ENCODE measurements at places on chromosomes 7 and 10. TPM values are rescaled to one million over a fixed set of nuclear protein-coding genes. Genes with fewer than 3 reads are reported as not detected.

NFE2L3 gene
- 34.1 TPM for total RNA-seq

ASAH2 gene
- 0.31 TPM for total RNA-seq

TDRD1 gene
- total RNA-seq, result not detected

AS3MT gene
- not detected for total RNA-seq

HGF gene
- total RNA-seq, result 75.8 TPM

PLEKHS1 gene
- total RNA-seq, result 0.80 TPM

PDE6C gene
- total RNA-seq, result not detected

CALML5 gene
- not detected for total RNA-seq

DENND11 gene
- 7.8 TPM for total RNA-seq

NEUROD6 gene
- not detected for total RNA-seq

ACHE gene
- 0.15 TPM for total RNA-seq

SLC26A4 gene
- 0.19 TPM for total RNA-seq

NEURL1 gene
- total RNA-seq, result 0.10 TPM

GRCh38 chr7:47092336-47092735 lies 489.6 kb downstream of the TNS3 start:
- DNase-seq, result no peak

DNA sequence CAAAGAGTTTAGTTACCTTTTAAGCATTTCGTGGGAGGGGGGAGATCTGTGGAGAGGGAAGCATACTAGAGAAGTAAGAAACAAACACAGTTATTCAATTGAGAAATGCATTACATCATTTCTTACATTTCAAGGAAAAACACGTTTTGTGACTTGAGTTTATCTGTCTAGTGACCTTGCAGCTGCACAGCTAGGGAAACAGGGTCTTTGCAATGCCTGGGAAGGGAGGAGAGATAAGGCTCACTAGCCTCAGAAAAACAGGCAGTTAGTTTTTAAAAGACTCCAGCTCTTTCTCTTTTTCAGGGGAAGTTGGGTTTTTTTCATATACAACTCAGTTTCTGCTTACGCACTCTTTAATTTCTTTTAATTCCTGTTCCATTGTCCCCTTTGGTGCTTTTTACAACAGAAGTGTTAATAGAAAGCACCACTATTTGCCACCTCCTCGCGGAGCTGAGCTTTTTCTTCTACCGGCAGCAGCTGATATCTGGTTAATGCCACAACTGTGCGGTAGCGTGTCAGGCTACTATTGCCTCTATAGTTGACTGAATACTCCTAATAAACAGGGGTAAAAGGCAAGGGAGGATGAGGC lies 5.6 kb downstream of the CYP3A43 start:
- no peak for DNase-seq

DNA sequence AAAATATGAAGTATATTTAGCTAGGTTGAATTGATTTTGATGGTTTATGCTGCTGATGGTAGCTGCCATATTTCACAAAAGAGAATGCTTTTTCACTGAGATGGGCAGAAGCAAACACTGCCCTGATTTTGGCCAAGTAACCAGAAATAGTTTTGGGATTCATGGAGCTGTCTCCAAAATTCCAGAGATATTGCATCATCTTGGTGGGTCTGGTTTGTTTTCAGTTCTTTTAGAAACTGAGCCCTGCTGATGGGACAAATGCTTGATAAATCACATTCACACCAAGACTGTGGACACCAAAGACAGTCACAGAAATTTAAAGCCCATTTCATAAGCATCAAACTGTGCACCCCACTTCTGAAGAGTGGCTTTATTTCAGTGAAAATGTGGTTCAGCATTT lies 140.5 kb downstream of the BICC1 start:
- DNase-seq, result no peak

GRCh38 chr10:73991884-73992245 lies 6.1 kb upstream of the VCL start:
- no peak for DNase-seq

DNA sequence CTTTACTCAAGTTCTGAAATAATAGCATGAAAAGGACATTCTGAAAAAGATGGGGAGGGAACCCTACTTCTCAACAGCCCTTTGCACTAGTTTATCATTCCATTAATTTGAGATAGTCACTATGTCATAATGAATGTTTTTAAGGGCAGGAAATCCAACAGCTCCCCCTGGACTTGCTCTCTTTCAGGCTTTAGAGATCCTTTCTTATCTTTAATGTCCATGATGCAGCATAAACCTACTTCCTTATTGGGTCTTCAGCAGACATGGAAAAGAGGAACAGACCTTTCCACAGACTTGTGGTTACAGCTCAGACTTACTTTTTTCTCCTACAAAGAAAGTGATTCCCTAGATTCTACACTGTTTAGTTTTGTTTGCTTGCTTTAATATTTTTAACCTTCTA lies 87.3 kb downstream of the IDE start:
- no peak for DNase-seq

DNA sequence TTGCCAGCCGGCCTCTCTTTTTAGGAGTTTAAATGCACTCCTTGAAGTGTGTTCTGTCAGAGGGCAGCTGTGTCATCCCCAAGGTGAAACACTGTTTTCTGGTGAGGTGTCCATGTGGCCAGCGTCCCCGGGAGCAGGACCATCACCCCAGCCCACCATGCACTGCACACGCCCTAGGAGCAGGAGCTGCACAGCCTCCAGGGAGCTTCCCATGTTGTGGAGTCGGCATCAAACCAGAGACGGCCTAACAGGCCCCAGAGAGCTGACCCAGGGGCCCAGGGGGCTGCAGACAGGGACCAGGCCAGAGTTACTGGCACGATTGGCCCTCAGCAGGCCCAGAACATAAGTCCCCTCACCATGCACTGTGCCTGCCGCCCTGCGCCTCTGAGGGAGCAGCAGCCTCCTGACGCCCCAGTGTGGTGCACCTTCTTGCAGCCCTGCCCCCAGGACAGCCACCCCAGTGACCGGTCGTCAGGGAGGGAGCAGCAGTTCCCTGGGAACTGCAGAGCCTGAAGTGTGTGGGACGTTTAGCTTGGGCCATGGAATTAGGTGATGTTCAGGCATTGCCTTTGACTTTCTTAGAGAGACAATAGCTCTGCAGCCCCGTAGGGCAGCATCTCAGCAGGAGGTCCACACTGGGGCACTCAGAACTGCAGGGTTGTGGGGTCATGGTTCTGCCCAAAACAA lies 97.9 kb downstream of the NKX6-2 start:
- DNase-seq, result no peak

DNA sequence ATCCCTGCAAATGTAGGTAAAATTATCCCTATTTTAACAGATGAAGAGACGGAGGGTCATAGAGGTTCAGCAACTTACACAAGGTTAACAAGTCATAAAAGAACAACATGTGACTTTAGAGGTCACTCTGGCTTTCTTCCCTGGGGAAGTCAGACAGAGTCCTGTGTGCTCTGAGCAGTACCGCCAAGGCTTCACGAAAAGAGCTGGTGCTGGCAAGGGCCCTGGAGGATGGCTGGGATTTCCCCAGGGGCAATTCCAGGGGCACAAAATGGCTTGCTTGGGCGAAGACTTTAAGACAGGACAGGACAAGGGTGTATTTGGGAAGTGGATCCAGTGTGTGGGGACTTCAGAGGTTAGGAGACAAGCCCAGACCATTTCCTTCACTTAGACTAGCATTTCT lies 144.1 kb downstream of the PIP4K2A start:
- no peak for DNase-seq

DNA sequence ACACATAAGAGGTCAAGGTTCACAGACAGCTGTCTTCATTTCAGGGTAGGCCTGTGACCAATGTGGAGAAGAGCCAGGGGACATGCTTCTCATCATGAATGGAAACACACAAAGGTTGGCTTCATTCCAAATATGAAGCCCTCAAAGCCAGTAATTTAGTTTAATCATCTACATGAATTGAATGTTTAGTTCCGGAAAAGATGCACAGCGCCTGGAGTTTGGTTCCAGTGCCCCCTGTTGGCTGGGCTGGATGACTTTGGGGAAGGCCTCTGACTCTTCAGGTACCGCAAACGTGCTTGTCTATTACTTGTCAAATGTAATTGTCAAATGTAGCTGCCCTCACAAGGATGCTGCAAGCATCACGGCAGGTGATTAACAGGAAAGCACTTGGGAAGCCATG lies 130.7 kb downstream of the ADRA2A start:
- DNase-seq, result no peak

DNA sequence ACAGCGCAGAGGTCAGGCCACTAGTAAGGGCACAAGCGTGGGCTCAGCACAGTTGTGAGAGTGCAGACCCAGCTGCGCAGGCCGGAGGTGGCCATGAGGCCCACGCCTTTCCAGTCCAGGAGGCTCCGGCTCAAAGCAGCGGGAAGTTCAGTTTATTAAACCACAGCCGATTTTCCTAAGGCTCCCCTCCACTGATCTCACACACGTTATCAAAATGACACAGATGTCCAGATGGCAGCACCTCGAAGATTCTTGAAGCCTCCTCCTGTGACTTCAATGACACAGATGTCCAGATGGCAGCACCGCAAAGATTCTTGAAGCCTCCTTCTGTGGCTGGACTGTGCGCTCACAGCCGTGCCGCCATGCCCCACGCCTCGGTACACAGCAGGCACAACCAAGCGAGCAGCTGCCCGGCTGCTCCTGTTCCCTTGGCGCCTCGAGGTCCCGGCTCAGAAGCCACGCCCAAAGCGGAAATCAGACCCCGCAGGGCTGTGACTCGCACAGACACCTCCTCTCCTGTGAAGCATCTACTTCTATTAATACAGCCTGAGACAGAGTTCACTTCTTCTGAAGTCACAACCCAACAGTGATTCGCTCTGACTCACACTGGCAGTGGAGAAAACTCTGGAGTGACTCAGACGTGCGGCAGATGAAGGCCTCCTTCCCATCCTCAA lies 122.7 kb downstream of the MAD1L1 start:
- DNase-seq, result peak; percentile 98

GRCh38 chr10:98636921-98637329 lies 190.2 kb upstream of the HPS1 start:
- DNase-seq, result no peak

GRCh38 chr7:117780832-117781231 lies 92.4 kb downstream of the CTTNBP2 start:
- no peak for DNase-seq

GRCh38 chr7:102456327-102456726 lies 8.3 kb downstream of the ALKBH4 start:
- DNase-seq, result peak; percentile 48

DNA sequence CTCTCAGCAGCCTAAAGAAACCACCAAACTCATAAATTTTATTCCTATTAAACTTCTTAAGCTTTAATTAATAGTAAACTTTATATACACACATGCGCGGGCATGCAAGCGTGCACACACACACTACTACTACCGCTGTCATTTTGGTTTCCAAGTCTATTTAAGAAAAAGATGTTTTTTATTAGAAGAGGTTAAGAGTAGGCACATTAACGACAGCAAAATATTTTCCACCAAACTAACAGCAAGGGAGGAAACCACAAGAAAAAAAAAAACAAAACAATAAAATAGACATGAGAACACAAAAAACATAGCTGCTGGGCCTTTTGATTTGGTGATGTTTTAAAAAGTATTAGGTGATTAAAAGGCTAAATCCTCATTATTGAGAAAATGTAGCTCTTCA lies 28.6 kb downstream of the RTKN2 start:
- DNase-seq, result no peak

DNA sequence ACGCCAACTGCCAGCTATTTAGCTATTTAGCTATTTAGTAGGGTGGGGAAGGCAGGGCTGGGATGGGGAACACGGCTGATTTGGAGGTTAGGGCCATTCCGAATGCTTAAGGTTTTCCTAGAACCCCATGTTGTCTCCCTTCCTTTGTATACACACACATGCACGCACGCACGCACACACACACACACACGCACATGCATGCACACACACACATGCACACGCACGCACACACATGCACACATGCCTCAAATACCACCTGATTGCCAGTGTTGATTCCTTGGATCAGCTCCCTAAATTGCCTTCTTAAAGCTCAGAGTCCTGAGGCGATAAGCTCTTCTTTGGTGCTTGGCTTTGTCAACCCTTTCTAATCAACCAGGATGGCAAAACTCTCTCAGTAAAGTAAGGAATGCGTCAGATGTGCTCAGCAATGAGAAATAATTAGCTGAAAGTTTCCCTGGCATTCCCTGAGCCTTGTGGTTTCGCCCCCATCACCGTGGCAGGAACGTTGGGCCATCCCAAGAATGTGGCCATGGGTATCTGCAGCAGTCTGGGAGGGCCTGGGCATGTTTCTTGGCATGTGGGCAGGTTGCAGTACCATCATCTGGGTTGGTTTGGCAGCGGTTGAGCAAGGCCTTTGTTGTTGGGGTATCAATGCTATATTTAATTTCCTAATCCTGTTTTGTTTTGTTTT lies 305.6 kb downstream of the LRMDA start:
- no peak for DNase-seq

- DNase-seq, result no peak
Observed at GRCh38 chr7:129010075-129010474, 44.8 kb downstream of the TNPO3 start.

- DNase-seq, result no peak
Observed at GRCh38 chr7:8511855-8512254, 78.4 kb downstream of the NXPH1 start.

DNA sequence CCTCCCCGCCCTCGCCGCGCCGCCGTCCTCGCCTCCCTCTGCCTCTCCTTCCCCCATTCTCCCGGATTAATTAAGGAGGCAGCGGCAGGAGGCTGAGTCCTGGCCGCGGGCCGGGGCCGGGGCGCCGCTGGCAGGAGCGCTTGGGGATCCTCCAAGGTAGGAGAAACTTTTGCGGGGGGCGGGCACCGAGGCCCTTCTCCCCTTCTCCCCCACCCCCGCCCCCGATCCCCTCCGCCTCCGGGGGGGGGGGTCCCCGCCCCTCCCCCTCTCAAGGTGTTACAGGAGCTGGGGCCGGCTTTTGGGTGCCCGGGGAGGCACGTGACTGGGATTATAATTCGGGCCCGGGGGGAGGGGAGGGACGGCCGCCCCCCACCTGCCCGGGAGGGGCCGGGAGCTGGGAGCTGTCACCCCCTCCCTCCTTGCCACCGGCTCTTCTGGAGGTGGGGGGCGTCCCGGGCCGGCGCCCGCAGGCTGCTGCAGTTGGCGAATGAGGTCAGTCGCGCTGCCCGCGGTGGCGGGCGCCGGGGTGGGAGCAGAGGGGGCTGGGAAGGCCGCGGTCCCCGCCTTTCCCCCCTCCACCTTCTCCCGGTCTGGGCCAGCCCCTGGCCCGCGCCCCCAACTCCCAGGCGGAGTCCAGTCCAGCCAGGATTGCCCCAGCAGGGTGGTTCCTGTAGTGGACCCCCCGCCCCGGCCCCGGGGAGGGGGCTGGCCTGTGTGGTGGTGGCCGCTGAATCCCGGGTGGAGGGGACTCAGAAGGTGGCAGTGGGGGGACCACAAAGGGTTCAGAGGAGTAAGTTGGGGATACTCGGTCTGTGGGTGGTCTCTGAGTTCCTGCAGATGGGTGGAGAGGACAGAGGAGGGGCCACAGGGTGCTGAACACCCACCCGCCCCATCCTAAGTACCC lies 567 bp downstream of the GTF2IRD1 start:
- DNase-seq, result no peak

Measured in H4 (cell line).